PC-9 (cell line): ENCODE measurements at places on chromosomes 13 and 19. TPM values are rescaled to one million over a fixed set of nuclear protein-coding genes. Genes with fewer than 3 reads are reported as not detected.

- DNase-seq = no peak
- no peaks in the 10 kb centered on the region for H3K4me1 ChIP-seq
- H3K27ac ChIP-seq = no peak overlapping the region
- H3K4me3 ChIP-seq = no peak overlapping the region
- no peaks in the 10 kb centered on the region for H3K36me3 ChIP-seq
Observed at GRCh38 chr13:20691616-20692015, 11.9 kb upstream of the IL17D start.

The LRRC8E gene
- total RNA-seq = 24.1 and 24.4 TPM in 2 replicates

DNA sequence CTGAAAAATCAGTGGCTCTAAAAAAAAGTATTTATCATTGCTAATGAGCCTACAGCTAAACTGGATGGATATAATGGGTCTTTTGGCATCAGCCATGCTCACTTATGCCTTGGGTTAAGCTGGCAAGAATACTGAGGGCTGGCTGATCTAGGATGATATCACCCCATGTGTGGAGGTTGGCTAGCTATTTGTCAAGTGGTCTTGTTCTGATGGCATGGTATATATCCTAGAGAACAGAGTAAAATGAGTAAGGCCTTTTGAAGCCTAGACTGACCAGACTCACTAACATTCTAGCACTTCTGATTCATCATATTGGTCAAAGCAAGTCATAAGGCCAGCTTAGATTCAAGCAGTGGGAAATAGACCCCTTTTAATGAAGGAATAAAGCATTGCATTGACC is 383.0 kb downstream of the SLITRK1 start:
- no peak for DNase-seq
- no peak overlapping the region for H3K4me3 ChIP-seq
- no peaks in the 10 kb centered on the region for H3K4me1 ChIP-seq
- H3K36me3 ChIP-seq = no peaks in the 10 kb centered on the region

GRCh38 chr13:29810145-29810742 is 40.2 kb downstream of the UBL3 start:
- H3K36me3 ChIP-seq = no peaks in the 10 kb centered on the region
- DNase-seq = no peak
- H3K4me1 ChIP-seq = no peaks in the 10 kb centered on the region
- no peak overlapping the region for H3K4me3 ChIP-seq

The CHAF1A gene
- total RNA-seq = 24.3 and 30.0 TPM in 2 replicates

- no peak overlapping the region for H3K27ac ChIP-seq
- H3K4me1 ChIP-seq = no peaks in the 10 kb centered on the region
- no peaks in the 10 kb centered on the region for H3K36me3 ChIP-seq
- no peak overlapping the region for H3K4me3 ChIP-seq
Observed at GRCh38 chr19:5934069-5934401, 20.0 kb downstream of the CAPS start.

- H3K4me3 ChIP-seq = no peak overlapping the region
- H3K27ac ChIP-seq = no peak overlapping the region
- H3K4me1 ChIP-seq = no peaks in the 10 kb centered on the region
- H3K36me3 ChIP-seq = no peaks in the 10 kb centered on the region
- H3K27me3 ChIP-seq = no peaks in the 10 kb centered on the region
Observed at GRCh38 chr13:80778297-80778696, 437.4 kb upstream of the SPRY2 start.

The SYDE1 gene
- total RNA-seq = 2.7 and 4.1 TPM in 2 replicates

DNA sequence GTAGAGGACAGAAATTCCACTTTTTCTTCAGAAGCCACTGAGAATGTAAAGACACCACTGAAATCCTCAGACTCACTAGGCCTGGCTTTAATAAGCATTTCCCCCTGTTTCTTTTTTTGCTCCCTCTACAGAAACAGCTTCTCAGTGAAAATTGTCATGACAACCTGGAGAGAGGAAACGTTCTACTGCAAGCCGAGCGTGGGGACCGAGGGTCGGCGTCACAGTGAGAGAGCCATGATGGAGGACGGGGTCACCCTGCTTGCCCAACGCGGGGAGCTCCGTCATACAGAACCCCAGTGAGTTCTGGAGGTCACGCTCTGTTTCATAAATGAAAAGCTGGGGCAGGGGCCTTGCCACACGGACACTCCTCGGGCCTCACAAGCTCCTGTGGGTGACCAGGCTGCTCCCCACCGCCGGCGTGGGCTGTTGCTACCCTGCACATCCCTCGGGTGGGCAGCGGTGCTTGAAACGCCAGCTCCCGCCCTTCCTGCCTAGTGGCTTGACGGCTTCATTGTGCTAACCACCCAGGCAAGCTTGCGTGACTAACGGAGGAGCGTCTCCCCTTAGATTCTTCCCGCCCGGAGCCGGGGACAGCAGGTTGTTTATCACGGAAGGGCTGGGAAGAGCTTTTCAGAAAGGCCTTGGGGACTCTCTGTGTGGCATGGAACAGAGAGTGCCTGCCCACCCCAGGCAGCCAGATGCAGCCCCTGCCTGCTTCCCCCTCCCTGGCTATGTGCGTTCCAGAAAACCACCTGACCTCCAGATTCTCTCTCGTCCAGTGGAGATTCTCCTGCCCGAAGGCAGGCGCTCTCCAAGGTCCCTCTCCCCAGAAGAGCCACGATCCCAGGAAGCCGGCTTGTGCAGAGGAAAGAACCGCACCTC is 153.6 kb downstream of the KATNAL1 start:
- no peak overlapping the region for H3K4me3 ChIP-seq
- H3K27me3 ChIP-seq = no peaks in the 10 kb centered on the region
- no peaks in the 10 kb centered on the region for H3K4me1 ChIP-seq
- no peak overlapping the region for H3K27ac ChIP-seq

GRCh38 chr19:2166741-2167738 is 3.3 kb downstream of the DOT1L start:
- peaks cover 32% of the 10 kb centered on the region for H3K4me1 ChIP-seq
- peak; percentile 34 for DNase-seq
- H3K36me3 ChIP-seq = no peaks in the 10 kb centered on the region
- no peaks in the 10 kb centered on the region for H3K27me3 ChIP-seq
- H3K4me3 ChIP-seq = no peak overlapping the region
